ENCODE measurements at places on chromosomes 5 and 9.
A peak's percentile ranks its signal among the peaks of the same experiment; 100 is the strongest.

GRCh38 chr9:135224921-135225541 lies 137.6 kb downstream of the OLFM1 start:
- no peak for DNase-seq

DNA sequence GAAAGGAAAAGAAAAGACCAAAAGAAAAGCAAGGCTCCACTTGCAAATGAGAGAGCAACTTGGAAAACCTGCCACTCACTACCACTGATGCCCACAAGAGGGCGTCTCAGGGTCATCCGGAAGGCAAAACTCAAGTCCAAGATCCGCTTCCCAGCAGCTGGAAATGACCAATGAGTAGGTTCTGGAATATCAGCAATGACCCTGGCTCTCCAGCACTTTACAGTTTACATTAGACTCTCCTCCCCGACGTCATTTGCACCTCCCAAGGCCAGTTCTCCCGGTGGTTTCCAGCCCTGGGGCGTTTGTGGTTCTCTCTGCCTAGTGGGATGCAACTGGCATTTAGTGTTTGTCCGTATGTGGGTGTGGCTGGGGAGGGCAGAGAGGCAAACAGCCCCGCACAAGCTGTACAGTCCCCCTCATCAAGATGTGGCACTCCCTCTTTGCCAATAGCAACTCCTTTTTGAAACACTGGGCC lies 193.8 kb upstream of the ZNF618 start:
- peak; percentile 81 for DNase-seq

GRCh38 chr5:174655351-174655750 lies 69.0 kb upstream of the MSX2 start:
- DNase-seq: no peak

DNA sequence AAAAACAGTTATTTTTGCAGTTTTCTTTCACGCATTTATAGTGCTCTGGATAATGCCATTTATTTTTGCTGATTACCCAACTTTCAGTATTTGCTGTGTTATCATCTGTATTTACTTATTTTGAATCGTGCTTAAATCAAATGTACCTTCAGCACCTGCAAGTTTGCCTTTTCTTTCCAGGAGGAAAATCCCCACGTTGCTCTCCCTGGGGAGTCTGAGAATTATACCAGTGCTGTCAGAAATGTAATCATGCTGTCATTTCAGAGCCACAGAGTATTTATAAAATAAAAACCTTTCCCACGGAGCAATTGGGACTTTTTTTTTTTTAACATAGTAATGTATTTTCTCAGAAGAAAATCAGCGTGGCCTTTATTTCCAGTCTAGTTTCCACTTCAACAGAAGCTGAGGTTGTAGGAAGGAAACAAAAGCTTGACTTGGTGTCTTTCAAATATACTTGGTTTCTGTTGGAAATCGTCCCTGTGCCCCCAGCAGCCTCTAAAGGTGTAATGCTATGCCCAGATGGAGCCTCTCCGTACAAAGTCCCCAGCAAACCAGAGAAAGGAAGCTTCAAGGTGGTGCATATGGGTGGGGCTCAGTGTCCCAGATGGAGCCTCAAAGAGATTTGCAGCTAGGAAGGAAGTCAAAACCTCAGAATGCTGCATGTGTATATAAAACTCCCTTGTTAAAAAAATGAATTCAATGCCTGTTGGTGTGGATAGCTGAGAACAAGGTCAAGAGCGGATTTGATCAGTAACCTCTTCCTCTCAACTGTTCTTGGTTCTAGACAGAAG lies 2.1 kb downstream of the GPR150 start:
- DNase-seq: no peak

GRCh38 chr5:114957384-114957783 lies 212.3 kb downstream of the TRIM36 start:
- DNase-seq: no peak

DNA sequence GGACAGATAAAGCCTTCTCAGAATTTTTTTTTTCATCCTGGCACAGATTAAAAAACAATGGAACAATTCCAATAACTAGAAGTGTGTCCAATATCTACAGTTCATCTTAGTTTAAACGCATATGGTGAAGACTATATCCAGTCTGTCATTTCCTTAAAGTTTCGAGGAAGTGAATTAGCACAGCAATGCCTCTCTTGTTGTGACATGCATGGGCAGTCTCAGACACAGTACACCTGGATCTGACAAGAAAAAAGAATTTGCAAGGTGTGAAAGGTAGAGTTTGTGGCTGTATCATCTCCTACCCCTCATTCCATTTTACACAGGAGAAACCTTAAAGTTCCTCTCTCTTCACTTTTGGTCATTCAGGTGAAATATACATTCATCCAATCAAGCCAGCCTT lies 100.6 kb upstream of the ADAMTS19 start:
- no peak for DNase-seq
